Suppressor macrophage (primary cell): ENCODE measurements at places on chromosomes 4 and X.

GRCh38 chrX:41671082-41671481 lies 17.7 kb upstream of the GPR34 start:
- no peak for DNase-seq

GRCh38 chr4:142480244-142480643 lies 365.9 kb downstream of the INPP4B start:
- DNase-seq: no peak

DNA sequence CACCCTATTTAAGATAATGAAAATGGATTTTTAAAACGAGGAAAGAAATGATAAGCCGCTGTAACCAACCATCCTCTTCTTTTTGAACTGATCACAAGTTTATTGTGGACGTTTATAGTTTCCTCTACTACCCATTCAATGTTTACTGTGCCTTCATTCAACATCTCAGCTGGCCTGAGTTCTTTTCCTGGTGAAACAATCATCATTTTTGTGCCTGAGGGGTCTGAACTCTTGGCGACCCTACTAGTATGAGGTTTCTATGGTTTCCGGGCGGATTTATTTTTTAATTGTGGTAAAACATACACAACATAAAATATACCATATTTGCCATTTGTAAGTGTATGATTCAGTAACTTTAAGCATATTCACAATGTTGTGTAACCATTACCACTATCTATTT lies 100.7 kb downstream of the SPRY1 start:
- no peak for DNase-seq

DNA sequence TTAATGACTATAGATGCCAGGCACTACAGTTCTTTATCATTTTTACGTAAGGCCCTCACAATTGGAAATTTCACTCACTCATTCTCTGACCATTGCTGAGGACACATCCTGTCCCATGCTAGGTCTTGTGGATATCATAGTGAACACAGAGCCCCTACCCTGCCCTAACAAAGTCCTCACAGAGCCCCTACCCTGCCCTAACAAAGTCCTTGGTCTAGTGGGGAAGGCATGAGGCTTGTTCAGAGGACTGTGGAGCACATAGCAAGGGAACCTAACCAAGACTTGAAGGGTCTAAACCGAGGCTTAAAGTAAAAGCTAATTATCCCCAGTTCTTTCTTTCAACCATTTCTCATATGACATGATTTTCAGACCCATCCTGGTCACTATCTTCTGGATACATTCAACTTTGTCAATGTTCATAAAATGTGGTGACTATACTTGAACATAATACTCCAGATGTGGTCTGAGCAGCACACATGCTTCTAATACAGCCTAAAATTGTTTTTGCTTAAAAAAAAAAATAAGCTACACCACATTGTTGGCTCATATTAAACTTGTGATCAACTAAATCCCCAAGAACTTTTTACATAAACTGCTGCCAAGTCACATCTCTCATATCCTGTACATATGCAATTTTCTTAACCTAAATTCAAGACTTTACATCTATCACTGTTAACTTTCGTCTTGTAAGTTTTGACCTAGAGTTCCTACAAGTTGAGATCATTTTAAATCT lies 77.0 kb downstream of the GPC3 start:
- DNase-seq: no peak

DNA sequence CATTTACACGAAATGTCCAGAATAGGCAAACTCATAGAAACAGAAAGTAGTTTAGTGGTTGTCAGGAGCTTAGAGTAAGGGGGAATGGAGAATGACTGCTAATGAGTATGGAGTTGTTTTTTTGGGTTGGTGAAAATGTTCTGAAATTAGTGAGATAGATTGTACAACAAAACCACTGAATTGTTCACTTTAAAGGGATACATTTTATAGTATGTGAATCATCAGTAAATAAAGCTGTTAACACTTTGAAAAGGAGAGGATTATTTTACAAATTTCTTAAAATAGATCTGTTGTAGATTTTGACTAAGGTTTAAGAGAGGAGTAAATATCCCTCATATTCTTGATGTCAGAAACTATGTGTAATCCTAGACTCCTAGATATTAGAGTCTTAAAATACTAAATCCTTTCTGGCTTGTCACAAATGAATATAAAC lies 82.7 kb downstream of the RAPGEF2 start:
- no peak for DNase-seq

DNA sequence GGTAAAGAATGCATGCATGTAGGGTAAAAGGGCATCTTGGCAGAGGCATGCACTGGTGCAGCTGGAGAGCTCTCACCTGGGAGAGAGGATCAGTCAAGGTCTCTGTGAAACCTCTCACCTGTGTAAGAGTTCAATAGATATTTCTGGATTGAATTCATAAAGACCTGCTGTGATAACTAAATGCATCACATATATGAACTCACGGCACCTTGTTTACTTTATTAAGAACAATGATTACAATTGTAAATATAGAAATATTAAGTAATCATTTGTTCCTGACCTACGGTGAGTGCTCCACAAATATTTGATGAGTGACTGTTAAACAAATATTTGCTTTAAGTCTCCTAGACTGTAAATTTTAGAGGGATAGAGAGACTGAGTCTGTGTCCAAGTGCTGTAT lies 85.9 kb upstream of the PAQR3 start:
- no peak for DNase-seq

DNA sequence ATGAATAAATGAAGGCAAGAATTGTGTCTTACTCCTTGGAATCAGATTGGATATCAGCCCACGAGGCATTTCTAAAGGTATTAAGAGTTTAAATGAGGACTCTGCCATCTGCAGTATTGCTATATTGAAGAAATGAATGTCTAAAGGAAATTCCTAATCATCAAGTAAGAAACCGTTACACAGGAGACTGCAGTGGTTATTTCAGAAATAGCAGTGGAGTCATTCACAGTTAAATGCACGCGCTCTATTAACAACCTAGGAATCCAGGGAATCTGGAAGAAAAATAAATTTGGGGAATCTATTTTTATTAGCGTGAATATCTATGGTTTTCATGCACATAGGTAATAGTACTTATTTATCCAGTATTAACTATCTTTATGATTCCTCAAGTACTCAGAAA lies 334.2 kb downstream of the TENM3 start:
- no peak for DNase-seq

- no peak for DNase-seq
Measured at GRCh38 chr4:108636246-108636645, 14.2 kb upstream of the OSTC start.

DNA sequence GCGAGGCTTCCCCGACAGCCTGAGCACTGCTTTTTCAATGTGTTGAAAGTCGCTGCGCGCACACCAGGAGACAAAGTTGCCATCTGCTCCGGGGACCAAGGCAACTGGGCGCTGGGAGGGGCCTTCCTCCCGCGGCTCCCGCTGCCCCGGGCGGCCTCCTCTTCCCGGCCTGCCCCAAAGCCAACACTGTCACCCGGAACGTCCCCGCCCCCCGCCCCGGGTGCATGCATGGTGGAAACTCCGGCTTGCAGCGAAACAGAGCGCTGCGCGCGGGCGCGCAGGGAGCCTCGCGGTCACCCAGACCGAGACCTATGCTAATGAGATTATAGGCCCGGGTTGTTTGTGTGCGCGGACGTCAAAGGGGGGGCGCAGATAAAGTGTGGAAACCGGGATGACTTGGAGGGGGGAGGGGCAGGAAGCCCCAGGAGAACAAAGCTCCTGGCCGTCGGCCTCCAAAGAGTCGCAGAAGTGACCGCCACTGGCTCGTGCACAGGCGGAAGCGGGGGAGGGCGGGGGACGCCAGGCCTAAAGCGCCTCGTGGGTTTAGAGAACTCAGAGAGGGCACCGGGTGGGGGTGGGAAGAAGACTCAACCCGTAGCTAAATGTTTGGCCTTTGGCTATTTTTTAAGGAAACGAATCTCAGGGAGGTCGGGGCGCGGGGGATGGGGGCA lies 88.8 kb downstream of the BCOR start:
- DNase-seq: peak; percentile 77

- DNase-seq: no peak
Measured at GRCh38 chrX:16796298-16796697, 10.0 kb downstream of the TXLNG start.

DNA sequence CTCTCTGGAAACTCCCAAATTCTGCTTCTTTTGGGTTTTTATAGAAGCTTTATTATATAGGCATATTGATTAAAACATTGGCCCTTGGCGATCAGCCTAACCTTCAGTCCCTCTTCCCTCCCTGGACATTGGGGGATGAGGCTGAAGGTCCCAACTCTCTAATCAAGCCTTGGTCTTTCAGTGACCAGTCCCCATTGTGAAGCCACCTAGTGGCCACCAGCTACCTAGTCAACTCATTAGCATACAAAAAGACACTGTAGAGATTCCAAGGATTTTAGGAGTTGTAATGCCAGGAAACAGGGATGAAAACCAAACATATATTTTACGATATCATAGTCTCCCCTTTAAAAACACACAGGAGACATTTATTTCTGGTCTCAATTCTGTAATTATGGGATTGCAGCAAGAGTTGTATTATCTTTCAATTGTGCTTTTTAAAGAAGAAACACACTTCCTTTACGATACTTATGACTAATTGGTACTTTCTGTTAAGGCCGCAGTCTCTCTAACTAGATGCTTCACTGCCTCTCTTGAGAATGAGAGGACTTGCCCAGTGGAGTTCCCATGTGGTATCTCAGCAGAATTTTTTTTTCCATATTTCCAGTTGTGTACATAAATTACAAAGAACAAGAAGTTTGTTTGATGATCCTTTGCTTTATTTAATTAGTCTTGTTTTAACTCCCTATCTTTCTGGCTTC lies 58.2 kb downstream of the WDR17 start:
- DNase-seq: peak; percentile 42

- no peak for DNase-seq
Measured at GRCh38 chrX:151722241-151722846, 6.5 kb downstream of the FATE1 start.

- DNase-seq: peak; percentile 71
Measured at GRCh38 chr4:168739886-168740285, 243.0 kb downstream of the PALLD start.

DNA sequence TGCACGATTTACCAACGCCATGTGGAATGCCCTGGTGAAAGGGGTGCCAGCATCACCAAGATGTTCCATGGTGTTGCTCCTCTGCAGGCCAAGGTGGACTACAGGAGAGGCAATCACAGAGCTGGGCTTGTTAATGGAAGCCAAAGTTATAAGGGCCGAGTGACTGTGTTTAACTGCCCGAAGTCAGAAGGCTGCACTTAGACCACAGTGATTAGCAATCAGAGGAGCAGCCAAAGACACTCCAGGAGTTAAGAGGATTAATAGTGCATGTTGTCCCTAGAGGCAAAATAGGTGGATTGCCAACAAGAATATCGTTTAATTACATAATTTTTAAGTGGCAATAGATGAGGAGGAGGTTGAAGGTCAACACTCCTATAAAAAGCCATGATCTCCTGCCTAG lies 22.8 kb upstream of the SLC25A43 start:
- DNase-seq: no peak

GRCh38 chrX:151631822-151632221 lies 63.4 kb upstream of the PRRG3 start:
- no peak for DNase-seq

DNA sequence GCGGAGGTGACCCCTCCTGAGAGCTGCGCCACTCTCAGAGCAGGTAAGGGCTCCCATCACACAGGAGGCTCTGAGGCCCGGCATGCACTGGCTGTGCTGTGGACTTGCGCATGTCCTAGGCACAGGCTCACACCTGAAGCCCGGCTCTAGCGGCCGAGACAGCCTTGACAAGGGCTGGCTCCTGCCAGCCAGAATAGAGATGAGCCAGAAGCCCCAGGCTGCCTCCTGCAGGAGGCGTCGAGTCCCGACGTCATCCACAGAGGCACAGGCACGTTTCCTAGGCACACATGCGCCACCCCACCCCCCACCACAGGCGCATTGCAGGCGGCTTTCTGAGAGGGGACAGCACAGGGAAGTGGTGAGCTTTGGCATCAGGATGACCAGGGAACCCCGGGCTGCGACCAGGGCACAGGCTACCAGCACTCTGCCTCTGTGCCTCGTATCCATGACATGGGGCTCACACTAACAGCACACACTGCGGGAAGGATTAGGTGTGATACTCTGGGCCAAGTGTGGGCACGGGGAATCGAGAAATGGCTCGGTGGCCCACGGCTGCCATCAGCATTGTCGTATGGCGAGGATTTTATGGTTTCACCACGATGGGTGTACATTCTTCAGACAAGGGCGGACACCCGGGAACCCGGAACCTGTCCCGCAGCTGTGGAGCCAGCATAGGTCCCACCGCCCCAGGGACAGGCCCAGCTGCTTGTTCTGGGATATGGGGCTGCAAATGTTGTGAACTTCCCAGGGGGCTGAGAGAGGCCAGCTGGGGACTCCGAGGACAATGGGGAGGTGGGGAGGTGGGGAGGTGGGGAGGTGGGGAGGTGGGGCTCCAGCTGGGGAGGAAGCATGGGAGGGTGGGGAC lies 90.7 kb upstream of the ADRA2C start:
- no peak for DNase-seq

- DNase-seq: peak; percentile 12
Measured at GRCh38 chrX:727738-728621, 97.4 kb downstream of the SHOX start.

DNA sequence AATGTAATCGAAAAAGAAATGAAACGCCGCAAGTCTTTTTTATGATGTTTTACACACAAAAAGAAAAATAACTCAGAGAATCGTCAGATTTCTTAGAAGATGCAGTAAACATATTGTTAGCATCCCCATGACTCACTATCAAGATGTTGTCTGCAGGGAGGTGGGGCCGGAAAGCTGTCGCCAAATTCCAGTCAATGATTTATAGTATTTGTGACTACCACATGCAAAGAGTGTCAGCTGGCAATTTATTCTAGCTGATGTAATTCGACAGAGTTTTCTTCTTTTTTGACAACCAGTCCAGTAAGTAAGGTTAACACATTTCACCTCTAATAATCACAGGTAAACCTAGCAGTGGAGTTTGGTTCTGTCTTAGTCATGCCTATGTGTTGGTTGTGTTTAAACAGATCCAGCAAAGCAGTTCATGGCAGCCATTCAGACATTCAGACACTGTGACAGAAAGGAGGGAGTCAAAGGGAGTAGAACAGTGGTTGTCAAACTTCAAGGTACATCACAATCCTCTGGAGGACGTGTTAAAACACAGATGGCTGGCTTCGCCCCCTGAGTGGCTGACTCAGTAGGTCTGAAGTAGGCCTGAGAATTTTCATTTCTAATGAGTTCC lies 19.8 kb upstream of the PPP1R2C start:
- DNase-seq: no peak

DNA sequence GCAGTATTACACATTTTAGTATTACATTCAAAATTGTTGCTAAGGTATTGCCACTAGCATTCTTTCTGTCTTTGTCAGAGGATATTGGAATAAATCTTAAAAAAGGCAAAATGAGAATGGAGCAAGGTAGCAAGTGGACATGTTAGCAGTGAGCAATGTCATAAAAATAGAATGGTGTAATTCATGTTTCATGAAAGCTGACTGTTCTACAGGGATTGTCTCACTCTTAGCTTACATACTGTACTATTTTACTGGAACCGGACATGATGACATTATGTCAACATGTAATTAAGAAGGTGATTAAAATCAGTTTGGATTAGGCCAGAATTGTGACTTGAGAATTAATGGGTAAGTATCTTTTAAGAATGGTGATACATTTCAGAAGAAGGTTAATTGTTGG lies 1086.2 kb downstream of the STIM2 start:
- DNase-seq: no peak
